Activated CD8-positive, alpha-beta memory T cell treated with anti-CD3 and anti-CD28 coated beads, Interleukin-2, amount 50 U/mL, for 48 hours (primary cell): ENCODE measurements at places on chromosomes 1 and 21.

- DNase-seq: no peak
Measured at GRCh38 chr1:54922040-54922761, 35.2 kb upstream of the DHCR24 start.

- no peak for DNase-seq
Measured at GRCh38 chr1:229380536-229381160, 37.8 kb upstream of the CCSAP start.

DNA sequence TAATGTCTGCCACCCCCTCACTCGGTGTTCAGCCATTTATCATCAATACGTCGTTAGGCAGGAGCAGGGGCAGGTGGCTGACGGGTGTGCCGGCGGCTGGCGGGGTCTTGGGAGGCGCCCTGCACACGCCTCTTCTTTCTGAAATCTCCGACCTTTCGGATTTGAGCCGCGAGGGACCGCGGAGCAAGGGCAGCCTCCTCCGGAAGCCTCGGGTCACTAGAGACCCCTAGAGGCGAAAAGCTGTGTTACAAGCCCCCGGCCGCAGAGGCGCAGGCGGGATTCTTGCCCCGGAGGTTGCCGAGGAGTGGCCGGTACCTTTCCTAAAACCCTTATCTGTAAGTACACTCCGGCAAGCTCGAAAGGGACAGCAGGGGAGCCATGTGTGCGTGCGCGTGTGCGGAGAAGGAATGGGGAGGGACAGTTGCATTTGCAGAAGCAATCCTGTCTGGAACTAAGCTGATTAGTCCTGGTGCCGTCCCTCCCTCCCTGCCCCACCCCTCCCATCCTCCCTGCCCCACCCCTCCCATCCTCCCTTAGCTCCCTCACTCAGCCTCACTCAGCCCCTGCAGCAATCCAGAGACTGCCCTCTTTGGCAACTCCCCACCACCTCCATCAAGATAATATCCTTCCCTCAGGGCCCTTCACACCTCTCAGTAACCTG, 11.0 kb downstream of the BRINP2 start:
- peak; percentile 77 for DNase-seq

GRCh38 chr1:119784191-119784781, 15.6 kb upstream of the HMGCS2 start:
- no peak for DNase-seq

DNA sequence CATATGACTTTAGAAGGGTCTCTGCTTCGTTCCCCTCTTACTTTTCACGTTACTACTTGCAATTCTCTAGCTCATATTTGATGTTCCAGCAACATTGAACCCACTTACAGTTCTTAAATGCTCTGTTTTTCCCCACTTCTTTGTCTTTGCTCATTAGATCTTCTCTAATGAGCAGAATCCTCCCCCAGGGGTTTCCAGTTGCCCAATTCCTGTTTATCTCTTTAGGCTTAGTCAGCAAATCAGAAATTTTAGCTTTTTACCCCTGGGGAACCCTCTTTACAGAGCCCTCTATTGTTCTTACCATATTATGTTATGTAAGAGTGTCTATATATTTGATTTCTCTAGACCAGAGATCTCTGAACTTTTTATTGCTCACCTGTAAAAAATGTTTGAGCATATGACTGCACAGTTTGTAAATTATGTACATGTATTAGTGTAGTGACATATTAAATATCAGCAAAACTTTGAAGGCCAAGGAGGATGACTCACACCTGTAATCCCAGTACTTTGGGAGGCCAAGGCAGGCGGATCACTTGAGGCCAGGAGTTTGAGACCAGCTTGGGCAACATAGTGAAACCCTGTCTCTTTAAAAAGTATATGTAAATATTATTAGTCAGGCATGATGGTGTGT, 71.4 kb downstream of the FNBP1L start:
- DNase-seq: no peak

DNA sequence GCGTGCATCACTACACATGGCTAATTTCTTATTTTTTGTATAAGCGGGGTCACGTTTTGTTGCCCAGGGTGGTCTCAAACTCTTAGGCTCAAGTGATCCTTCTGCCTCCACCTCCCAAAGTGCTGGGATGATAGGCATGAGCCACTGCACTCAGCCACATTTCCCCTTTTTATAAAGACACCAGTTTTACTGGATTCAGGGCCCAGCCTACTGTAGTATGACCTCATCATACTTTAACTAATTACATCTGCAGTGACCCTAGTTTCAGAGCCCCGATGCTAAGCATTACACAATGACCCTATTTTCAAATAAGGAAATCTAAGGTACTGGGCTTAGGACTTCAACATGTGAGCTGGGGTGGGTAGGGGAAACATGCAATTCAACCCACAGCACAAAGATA, 31.8 kb upstream of the ENAH start:
- no peak for DNase-seq

- no peak for DNase-seq
Measured at GRCh38 chr1:157771661-157772425, 5.1 kb downstream of the FCRL2 start.

GRCh38 chr1:118122234-118123004, 62.6 kb downstream of the SPAG17 start:
- DNase-seq: no peak

DNA sequence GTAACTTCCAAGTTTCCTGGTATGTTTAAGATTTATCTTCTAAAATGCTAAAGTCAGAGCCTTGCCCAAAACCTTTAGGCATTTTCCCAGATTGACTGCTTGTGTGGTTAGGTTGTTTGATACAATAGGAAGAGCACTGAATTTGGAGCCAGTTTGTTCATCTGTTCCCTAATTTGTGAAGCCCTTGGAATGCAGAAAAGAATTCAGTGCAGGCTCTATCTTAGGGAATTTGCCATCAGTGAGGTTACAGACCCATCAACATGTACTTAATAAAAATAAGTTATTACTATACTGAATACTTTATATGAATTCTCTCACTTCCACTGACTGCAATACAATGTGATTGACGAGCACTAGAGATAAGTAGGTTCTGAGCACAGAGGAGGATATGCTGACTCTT, 120.2 kb downstream of the PIK3R3 start:
- no peak for DNase-seq
